Activated CD4-positive, alpha-beta memory T cell treated with anti-CD3 and anti-CD28 coated beads for 36 hours (primary cell): ENCODE measurements at places on chromosomes 16 and 17. TPM values are rescaled to one million over a fixed set of nuclear protein-coding genes. Genes with fewer than 3 reads are reported as not detected.

GRCh38 chr16:47990676-47991075 is 165.1 kb downstream of the ABCC12 start:
- no peak for DNase-seq

Gene DNAAF8
- 0.31 TPM for total RNA-seq

Gene METRNL
- total RNA-seq = 71.1 TPM

GRCh38 chr16:19127205-19127604 is 13.4 kb downstream of the ITPRIPL2 start:
- DNase-seq = peak; percentile 53

DNA sequence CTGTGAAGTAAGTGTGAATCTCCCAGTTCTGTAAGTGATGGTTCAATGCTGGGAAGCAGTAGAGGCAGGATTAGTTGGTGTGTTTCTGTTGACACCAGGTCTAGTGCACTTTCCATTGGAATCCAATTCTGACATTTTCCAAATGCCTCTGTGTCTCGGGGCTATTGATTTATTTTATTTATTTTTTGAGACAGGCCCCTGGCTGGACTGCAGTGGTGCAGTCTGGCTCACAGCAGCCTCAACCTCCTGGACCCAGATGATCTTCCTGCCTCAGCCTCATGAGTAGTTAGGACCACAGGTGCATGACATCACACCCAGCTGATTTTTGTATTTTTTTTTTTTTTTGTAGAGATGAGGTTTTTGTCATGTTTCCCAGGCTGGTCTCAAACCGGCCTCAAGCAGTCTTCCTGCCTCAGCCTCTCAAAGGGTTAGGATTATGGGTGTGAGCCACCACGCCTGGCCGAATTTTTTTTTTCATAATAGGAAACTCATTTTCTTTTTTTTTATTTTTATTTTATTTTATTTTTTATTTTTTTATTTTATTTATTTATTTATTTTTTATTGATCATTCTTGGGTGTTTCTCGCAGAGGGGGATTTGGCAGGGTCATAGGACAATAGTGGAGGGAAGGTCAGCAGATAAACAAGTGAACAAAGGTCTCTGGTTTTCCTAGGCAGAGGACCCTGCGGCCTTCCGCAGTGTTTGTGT is 61.7 kb downstream of the YPEL2 start:
- no peak for DNase-seq

DNA sequence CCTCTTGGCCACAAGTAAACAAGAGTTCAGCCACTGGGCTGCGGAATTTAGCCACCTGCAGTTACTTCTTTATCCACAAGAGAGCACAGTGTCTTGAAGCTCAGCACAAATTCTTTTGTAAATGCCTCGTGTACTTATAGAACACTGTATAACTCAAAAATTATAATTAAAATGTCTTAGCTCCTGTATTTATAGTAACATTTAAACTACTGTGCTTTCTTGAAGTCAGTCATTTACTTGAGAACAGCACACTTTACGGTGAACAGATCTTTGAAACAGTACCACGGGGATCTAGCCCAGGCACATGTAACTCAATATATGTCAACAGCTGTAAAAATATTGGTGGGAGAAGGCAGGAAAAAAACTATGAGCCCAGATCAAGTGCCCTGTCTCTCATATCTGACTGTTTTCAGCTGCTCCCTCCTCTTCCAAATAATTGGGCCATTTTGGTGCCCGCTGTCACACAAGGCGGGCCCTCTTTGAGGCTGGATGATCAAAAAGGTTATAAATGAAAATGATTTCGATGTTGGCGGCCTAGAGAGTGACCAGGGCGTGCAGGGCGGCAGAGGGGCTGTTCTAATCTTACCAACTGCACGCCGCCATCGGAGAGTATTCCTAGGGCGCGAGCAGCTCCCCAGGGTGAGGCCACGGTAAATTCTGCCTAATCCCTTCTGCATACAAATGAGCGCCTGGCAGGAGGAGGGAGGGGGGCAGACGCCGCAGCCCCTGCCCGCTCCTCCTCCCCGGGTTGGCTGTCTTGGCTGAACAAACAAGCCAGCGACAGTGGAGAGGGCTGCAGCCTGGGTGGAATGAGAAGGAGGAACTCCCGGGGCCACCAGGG is 183.2 kb downstream of the C16orf78 start:
- DNase-seq = no peak

- DNase-seq = no peak
Observed at GRCh38 chr16:4147236-4147635, 31.0 kb upstream of the ADCY9 start.

- no peak for DNase-seq
Observed at GRCh38 chr17:41588126-41588810, 1.6 kb upstream of the KRT14 start.

Gene CLEC18B
- 0.34 TPM for total RNA-seq

DNA sequence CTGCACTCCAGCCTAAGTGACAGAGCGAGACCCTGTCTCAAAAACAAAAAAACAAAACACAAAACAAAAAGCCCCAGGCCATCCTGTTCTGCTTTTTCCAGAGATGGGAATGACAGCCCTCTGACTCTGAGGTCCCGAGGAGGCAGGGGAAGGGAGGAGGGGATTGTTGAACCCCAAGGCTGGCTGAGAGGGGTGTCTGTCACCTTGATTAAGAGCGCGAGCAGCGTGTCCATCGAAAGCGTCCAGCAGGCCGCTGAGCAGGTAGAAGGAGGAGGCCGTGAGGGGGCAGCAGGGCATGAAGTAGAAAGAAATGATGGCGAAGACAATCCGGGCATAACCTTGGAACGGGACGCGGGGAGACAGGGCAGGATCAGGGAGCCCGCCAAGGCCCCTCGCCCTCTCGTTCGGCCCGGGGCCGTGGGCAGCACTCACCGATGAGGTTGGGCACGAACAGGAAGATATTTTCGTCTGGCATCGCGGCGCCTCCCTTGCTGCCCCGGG is 593 bp downstream of the CDIPT start:
- DNase-seq = peak; percentile 28

DNA sequence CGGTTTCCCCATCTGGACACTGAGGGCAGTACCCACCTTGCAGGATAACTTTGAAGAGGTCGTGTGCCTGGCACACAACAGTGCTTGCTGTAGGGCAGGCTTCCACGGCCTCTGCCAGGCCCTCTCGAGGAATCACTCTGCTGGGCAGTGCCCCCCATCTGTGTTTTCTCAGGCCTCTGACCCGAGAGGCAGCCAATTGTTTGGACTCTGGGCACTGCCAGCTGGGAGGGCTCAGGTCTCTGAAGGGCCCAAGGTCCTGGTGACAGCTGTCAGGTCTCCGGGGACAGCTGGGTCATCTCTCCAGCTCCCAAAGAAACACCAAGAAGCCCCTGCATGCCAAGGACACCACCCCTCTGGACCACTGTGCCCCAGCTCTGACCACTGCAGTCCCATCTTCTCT is 1.0 kb upstream of the RAB26 start:
- no peak for DNase-seq

Gene ZBTB4
- 16.5 TPM for total RNA-seq

Gene TRAPPC2L
- total RNA-seq = 63.6 TPM

Gene CYB5D1
- 6.9 TPM for total RNA-seq

- no peak for DNase-seq
Observed at GRCh38 chr17:40849723-40850122, 17.3 kb downstream of the KRT12 start.

DNA sequence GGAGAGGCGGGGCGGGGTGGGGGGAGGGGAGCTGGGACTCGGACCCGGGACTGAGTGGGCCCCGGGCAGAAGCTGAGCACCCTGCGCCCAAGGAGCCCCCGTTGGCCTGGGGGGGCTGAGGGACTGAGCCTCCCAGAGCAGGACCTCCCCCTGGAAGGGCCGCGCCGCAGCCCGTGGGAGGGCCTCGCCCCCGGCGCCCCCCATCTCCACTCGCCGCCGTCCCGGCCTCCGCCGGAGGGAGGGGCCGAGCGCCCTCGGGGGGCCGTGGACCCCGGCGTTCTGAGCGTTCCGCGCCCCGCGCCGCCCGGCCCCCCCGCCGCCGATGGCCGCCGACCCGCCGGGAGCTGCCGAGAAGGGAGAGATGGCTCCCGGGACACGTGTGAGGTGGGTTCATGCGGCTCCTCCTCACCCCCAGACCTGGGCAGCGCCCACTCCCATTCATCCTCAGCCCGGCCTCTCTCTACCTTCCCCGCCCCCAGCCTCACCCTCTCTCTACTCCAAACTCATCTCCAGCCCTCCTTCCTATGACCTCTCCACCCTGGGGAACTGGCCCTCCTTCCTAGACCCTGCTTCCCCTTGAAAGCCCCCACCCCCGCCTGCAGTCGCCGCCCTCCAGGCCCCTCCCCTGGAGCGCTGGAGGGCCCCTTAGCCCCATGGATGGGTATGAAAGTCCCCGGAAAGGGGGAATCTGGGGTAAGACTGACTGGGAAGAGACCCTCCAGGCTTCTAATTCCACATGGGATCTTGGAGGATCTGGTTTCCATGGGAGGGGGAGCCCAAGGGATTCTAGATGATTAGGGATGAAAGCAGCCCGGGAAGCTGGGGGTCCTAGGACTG is 922 bp downstream of the FBXL19 start:
- peak; percentile 35 for DNase-seq

DNA sequence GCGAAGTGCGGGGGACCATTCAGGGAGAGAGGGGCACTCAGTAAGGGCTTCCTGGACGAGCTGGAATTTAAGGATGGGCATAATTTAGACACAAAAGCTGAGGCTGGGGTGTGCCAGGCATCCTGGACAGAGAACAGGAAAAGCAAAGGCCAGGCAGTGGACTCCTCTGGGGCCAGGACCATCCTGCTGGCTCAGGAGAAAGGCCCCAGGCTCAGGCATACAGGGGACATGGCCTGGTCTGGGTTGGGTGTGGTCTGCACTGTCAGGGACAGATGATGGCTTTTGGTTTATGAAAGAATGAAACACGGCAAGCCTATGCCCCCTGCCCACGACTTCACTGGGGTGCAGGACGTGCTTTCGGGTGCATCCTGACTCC is 48.9 kb upstream of the DOC2B start:
- no peak for DNase-seq

DNA sequence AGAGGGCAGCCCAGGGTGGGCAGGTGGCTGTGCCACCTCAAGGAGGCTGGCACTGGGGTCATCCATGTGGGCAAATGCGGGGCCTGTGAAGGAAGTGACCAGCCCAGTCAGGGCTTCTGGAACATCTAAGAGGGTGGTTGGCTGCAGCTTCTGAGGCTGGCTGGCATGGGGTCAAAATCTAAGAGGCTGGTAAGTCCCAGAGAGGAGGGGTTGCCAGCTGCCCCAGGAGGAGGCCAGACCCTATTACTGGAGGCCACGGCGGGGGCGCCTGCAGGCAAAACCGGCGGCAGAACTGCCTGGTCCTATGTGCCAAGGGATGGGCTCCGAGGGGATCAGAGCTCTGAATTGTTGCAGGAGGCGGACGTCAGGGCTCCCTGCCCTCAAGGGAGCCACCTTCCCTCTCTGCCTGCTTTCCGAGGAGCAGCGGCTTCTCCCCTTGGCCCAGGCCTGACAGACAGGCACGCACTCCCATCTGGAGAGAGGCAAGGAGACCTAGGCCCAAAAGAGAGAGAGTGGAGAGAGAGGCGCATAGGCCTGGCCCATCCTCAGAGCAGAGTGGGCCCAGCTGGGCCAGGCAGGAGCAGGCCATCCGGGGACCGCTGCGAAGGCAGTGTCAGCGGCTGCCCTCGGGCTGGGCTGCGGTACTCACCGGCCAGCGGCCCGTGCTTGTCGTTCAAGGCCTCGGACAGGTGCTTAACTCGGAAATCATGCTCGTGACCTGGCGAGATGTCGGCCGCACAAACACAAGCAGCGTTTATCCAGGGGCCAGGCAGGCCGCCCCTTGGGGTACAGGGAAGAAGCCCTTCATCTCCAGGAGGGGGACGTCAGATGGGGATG is 10.9 kb downstream of the ZACN start:
- DNase-seq = no peak

Gene ZSCAN10
- total RNA-seq = 0.19 TPM

Gene TEKT5
- total RNA-seq = 0.15 TPM

DNA sequence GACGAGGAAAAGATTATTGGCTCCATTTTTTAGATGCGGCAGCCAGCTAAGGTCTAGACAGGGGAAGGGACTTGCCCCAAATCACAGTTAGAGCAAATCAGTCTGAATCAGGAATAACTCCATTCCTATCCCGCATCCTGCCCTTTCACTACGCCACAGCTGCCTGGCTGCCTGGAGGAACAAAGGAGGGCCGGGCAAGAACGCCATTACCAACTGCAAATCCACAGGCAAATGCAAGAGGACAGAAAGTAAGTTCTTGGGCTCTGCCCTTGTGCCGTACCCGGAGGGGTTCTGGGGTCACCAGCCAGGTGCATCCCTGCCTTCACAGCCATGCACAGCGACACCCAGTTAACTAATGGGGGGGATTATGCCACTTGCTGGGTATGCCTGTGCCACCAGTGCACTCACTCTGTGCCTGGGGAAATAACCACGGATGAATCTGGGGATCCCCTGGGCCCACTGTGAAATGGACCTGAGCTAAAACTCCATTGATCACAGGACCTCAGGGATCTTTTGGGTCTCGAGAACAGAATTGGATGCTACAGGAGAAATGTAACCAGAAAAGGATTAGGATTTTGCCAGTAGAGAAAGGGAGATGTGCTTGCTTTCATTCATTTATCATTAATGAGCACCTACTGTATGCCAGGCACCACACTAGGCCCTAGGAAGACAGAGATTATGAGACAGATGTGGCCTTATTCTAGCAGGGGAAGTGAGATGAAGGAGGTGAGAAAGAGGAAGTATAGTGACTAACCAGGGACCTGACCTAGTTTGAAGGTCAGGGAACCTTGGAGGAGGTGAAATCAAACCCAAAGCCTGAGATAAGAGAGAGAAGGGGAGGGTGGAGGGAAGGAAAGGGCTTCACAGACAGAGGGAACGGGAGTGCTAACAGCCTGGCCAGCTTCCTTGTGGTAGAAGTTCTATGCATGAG is 17.7 kb downstream of the BCL7C start:
- peak; percentile 38 for DNase-seq

DNA sequence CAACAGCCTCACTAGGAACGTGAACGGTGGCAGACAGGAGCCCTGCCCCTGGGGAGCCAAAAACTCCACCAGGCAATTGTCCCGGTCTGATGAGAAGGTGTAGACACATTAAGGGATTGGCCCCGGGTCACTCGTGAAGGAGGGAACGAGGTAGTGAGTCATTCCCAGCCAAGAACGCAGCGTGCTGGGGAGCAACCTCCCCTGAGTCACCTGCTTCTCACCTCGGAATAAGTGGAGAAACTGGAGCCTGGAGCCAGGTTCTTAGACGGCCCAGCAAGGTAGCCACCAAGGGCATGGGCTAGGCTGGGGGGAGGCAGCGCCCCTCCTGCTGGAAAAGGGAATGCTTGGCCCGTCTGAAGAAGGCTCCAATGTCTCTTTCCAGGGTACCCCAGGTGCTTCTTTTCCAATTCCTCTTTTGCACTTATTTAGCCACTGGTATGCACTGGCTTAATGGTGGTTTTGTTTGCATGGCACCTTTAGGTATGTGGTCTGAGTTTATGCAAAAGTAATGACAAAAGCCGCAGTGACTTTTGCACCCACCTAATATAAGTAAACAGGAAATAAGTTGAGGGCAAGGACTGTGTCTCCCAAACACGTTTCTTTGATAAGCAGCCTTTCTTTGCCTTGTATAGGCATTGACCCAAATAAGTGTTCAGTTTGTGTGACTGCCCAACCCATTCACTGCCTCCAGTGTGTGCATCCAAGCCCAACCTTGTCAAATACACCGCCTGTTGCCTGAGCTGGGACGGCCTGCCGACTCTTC is 1.8 kb upstream of the HELZ start:
- peak; percentile 65 for DNase-seq

Gene ABCC11
- 0.15 TPM for total RNA-seq

GRCh38 chr16:91484-91883 is 13.5 kb downstream of the MPG start:
- no peak for DNase-seq
